ENCODE measurements at places on chromosomes 1 and 21. TPM values are rescaled to one million over a fixed set of nuclear protein-coding genes. Genes with fewer than 3 reads are reported as not detected.

DNA sequence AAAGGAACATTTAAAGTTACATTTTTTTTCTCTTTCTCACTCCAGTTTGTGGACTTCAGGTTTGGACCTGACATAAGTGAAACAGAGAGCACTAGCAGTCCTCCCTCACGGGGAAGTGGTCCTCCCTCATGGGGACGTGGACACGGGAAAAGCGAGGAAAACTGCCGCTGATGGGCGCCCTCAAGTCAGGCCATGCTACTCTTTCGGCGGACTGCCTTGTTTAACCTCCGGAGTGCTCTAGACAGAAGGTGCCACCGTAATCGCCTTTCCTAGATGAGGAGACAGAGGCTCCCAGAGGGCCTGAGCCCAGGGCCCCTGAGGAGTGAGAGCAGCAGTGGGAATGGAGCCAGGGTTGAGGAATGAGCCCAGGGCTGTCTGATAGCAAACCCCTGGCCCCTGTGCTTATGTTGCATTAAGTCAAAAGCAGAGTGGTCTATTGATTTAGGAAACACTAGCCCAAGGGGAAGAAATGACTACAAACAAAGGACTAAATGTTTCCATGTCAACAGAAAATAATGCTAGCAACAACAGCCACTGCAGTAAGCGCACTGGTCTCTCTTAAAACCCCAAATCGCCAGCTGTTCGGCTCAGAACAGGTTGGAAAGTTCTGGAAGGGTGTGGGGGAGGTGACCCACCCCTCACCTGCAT lies 84.1 kb downstream of the DMRTB1 start:
- DNase-seq = no peak

DNA sequence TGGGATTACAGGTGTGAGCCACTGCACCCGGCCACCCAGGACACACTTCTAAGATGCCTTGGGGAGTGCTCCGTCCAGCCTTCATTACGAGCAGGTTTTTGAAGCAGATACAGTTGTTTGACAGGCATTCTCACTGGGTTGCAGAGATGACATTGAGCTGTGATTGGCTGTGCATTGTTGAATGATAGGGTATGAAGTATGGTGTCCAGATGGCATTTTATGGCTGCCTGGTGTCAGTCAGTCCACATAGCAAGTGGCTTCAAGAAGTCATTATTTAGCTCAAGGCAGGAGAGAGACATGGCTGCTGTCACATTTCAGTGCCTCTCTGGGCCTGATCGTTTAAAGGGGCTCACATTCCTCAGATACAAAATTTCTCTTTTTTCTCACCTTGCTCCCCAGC lies 14.8 kb upstream of the PADI2 start:
- no peak for DNase-seq

DNA sequence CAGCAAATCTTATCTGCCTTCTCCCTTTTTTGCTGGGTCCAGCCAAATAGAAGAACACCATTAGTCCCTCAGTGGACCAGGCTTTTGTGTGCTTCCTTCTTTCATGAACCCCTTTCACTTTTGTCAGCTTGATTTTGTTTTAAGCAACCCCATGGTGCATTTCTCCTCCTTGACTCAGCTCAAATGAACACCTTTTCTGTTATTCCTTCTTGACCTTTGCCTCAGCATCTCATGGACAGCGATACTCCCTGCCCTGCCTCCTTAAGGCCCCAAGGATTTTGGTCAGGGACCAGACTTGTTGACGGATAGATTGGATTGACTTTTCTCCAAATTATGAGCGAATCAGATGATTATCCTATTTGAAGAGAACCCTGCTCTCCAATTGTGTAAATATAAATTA lies 356.6 kb upstream of the USP24 start:
- DNase-seq = no peak

GRCh38 chr1:93616996-93617669 lies 64.5 kb downstream of the BCAR3 start:
- no peak for DNase-seq

DNA sequence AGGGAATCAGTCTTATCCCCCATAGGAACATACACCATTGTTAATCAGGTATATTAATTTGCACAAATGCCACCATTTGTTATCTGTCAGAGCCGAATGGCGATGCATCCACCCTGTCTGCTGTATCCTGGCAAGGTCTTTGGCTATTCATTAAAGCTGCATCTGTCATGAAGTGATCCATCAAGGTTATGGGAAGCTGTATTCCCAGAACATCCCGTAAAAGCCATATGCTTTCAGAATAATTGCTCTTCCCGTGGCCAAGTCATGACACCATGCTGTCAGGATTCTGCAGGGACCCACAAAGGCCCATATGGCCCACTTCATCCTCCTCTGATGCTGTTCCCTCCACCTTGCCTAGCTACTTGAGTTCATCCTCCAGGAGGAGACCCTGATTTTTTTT lies 103.9 kb downstream of the RAVER2 start:
- DNase-seq = no peak

- no peak for DNase-seq
These were observed 296.1 kb upstream of the SPAG17 start for GRCh38 chr1:118481126-118481525.

GRCh38 chr1:220957233-220957605 lies 78.0 kb downstream of the HLX start:
- no peak for DNase-seq

DNA sequence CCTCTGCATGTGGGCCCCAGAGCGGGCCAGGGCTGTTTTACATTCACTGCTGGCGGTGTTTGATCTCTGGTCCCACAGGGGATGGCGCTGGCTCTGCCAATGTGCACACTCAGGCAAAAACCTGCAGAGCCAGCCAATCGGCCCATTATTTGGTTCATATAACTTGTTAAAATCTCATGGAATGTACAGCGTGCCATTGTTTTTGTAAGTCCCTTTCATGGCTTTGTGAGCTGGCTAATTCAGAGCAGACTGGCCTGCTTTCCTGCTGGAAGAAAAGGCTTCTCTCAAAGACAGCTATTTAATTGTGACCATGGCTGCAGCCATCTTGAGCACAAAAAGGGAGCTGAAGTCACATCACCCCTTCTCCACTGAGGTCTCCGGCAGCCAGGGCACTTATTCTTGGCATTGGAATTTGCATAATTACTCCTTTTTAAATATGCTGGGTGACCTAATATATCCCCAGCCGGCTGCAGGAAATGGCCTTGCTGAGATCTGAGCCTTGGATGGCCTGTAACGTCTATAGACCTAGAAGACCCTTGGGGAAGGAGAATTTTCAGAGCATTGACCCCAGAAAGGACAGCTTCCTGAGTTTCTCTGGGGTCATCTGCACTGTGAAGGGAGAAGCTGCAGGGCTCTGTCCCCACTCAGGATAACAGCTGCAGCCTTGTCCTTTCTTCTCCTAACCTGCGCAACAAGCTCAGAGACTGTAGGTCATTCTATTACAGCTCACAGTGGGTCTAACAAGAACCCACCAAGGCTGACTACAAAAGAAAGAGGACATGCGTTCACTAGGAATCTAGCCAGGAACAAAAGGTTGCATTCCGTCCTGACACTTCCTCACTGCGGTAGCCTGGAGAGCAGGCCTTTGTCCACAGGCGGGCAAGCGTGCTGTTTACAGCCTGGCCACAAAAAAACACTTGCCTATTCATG lies 45.8 kb downstream of the BCAR3 start:
- no peak for DNase-seq

- DNase-seq = no peak
These were observed 5.4 kb downstream of the NES start for GRCh38 chr1:156671804-156672203.

GRCh38 chr1:11245904-11246719 lies 16.2 kb downstream of the MTOR start:
- DNase-seq = no peak

GRCh38 chr1:204704794-204705492 lies 19.4 kb upstream of the LRRN2 start:
- no peak for DNase-seq

GRCh38 chr1:99614728-99615127 lies 31.2 kb upstream of the PALMD start:
- no peak for DNase-seq

DNA sequence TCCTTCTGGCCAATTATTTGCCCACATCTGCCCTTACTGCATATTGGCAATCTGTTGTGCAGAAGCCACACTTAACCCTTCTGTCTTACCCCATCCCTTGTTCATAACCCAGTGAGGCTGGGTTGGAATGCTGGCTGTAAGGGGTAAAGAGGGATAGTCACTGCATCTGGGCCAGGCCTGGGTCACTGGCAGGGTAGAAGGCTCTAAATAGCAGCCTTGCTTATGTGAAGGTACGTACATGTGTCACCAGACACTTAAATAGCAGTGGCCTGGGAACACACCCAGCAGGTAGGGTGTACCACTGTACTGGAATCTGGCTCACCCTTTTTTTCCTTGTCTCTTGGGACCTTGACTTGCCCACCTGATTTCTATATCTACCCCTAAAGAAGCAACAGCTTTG lies 9.9 kb upstream of the TARS2 start:
- DNase-seq = no peak

- peak; percentile 75 for DNase-seq
These were observed 3.6 kb downstream of the KIAA0040 start for GRCh38 chr1:175188936-175189335.

- DNase-seq = no peak
These were observed 36.0 kb downstream of the F5 start for GRCh38 chr1:169550294-169550693.

DNA sequence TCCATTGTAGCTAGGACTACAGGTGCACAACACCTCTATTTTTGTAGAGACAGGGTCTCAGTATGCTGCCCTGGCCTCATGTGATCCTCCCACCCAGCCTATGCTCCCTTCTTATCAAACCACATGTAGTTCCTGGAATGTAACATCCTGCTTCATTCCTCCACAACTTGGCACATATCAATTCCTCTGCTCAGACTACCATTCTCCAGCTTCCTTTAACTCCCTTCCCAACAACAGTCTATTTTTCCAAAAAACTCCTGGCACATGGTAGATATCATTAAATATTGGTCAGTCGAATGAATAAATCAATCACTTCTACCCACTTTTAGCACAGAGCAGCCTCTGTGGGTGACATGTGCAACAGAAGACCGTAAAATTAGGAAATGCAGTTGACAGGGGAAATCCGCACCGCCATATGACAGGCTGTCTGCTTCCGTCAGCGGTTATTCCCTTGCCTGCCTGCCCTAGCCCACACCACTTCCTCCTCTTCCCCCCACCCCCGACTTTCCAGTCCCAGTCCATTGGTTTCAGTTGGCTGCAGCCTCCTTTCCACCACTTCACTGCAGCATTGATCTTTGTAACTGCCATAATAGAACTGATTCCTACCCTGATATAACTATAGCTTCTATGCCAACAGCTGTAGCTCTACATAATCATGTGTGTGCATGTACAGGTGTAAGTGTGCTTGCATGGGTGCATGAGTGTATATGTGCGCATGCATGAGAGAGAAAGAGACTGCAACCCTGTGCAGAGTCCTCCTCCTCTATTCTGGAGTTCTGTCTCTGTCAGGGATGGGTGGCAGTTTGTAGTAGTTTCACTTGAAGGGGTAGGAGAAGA lies 6.8 kb upstream of the AKR1A1 start:
- DNase-seq = peak; percentile 55

GRCh38 chr1:96999191-96999590 lies 277.6 kb downstream of the PTBP2 start:
- DNase-seq = no peak

DNA sequence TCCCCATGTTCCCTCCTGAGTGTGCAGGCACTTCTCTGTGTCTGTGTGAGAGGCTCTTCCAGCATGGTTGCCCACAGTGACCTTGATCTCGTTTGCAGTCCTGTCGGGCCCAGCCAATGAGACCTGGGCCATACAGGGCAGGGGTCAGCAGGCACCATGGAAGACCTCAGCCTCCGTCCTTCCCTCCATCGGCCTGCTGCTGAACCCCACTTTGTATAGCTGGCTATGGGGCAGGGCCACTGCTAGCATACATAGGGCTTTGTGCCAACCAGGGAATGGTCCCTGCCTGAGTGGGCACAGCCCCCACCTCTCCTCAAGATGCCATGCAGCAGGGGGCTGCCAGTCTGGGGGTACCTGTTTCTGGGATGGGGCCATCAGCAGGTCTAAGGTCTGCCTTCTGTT lies 3.8 kb downstream of the C1orf35 start:
- DNase-seq = no peak

DNA sequence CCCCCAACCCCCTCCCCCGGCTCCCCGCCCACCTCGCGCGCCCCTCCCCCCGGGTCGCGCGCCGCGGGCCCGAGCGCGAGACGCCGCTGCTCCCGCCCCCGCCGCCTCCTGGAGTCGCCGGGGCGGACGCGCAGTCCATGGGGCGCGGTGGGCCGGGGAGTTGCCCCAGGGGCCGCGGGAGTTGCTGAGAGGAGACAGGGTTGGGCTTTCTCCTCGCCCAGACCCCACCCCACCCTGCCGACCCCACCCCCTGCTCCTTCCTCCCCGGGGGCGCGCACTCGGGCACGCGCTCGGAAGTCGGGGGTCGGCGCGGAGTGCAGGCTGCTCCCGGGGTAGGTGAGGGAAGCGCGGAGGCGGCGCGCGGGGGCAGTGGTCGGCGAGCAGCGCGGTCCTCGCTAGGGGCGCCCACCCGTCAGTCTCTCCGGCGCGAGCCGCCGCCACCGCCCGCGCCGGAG lies at the start of gene LAMC1:
TSS of gene LAMC1 (plus strand) at position 275 of the 455 bp plus-strand sequence. CDS start 297 bp downstream, outside the sequence.
- DNase-seq = no peak

Gene PUSL1
- total RNA-seq = 17.5 TPM

Gene DNAJC6
- total RNA-seq = 1.9 TPM

Gene OR2T2
- not detected for total RNA-seq

All from CD8-positive, alpha-beta T cell (primary cell).